ENCODE measurements at places on chromosomes 16 and 17.

GRCh38 chr16:85505794-85506634, 107.1 kb upstream of the GSE1 start:
- no peak for DNase-seq

DNA sequence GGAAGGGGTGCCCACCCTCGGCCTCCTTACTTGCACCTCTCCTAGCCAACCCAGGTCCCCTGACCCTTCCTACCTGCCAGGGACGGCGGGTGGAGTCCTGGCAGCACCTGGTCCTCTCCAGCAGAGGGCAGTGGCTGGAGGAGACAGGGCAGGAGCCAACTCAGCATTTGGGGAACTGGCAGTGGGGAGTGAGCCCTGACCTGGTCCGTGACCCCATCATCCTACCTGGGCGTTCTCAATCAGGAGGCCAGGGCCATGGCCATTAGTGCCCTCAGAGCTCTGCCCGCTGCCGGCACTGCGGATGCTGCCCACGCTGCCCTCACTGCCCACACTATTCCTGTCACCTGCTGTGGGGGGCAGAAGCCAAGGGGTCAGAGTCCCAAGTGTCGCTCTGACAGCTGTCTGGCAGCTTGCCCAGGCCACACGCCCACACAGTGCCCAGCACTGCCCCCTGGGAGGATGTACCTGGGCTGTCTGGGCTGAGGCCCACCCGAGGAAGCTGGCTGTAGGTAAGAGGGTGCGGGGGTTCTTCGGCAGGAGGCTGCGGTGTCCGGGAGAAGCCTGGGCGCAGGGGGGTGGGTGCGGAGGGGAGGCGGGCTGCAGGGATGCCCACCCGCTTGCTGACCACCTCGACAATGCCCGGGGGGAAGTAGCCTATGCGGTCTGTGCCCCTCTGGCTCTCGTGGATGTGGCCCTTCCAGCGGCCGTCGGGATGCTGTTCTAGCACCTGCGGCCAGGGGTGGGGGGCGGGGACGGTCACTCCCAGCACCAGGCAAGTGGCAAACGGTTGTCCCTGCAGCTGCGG, 10.8 kb downstream of the CASKIN2 start:
- no peak for DNase-seq

- peak; percentile 27 for DNase-seq
Measured at GRCh38 chr17:58172369-58173071, 5.7 kb downstream of the OR4D2 start.

GRCh38 chr17:17921192-17922069, 50.8 kb downstream of the TOM1L2 start:
- peak; percentile 64 for DNase-seq

DNA sequence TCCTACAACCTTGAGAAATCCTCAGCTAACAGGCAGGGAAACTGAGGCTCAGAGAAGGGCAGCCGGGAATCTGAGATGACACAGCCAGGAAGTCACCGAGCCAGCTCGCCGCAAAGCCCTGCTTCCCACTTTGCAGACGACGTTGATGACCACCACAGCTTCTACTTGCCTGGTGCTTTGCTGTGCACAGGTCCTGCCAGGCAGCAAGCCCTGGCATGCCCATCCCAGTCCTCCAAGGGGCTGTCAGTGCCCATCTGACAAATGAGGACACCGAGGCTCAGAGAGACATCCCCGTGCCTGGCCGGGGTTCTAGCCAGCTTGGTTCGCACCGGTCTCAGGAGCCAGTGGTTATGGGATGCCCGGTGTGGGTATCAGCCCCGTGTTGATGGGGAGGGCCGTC, 20.1 kb downstream of the KCNJ12 start:
- no peak for DNase-seq

GRCh38 chr17:19237389-19238166, 412 bp downstream of the EPN2 start:
- no peak for DNase-seq

- no peak for DNase-seq
Measured at GRCh38 chr17:82560802-82561428, 41.4 kb downstream of the FOXK2 start.

DNA sequence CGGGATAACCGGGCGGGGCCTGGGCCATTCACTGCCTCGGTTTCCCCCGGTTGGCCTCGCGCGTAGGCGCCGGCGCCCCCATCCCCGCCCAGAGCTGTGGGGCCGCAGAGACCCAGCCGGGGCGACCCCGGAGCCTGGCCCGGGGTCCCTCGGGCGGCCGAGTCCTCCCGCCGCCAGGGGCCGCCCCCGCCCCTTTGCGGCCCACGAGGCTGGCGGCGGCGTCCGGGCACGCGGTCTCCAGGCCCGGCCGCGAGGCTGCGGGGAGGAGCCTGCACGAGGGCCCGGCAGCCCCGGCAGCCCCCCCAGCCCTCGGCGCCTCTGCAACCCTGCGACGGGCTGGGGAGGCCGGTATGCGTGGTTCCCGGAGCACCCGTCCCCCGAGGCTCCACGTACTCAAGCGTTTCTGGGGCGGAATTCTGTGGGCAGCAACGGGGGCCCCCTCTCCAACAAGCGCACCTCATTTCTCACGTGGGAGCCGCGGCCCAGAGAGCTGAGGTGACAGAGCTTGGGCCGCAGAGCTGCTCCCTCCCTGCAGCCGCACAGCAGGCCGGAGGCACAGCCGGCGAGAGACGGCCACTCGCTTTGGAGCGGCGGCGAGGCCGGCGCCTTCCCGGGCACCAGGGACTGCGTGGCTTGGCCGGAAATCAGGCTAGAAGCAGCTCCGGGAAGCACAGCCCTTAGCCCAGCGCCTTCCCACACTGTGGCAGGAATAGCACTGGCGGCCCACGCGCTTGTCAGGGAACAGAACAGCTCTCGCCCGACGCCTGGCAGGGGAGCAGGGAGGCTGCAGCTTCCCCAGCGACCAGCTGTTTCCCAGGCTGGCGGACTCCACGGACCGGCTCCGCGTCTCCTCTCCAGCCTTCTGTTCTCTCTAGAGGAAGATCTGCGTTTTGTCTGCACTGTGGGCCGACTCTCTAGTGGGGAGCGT, 867 bp upstream of the LIMD2 start:
- DNase-seq, result peak; percentile 43

DNA sequence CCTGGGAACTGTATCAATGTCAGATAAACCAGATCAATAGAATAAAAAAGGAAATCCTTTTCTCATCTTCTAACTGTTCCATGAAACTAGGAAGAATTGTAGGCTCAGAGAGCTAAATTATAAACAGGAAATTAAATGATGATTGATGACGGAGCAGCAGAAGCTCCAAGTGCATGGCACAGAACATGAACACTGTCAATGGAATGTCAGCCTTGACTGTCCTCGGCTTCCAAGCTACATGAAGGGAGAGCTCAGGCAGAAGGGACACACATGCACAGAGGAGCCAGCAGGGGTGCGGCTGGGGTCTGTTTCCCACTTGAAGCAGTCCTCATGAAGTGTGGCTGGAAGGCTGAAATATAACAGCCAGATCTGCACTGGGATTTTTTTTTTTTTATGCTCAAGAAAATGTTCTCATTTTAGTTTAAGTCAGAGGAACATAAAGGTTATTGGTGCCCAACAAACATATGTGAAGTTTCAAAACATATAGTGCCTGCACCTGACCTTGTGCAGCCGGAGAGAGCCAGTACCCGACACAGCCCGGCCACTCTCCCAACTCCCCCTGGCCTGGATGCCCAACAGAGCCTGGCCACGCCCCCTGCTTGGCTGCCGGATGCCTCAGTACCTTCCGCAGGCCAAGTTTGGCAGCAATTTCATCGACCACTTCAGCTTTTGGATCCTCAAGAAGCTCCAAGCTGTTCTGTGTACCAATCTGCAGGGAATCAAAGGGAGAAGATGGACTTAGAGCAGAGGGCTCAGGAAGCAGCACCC, 37.0 kb downstream of the NPLOC4 start:
- DNase-seq, result no peak

- no peak for DNase-seq
Measured at GRCh38 chr17:66724581-66725341, 110.2 kb upstream of the CACNG5 start.

- DNase-seq, result peak; percentile 9
Measured at GRCh38 chr16:17367923-17368322, 102.8 kb downstream of the XYLT1 start.

- no peak for DNase-seq
Measured at GRCh38 chr16:66617728-66618127, 13.2 kb downstream of the CMTM3 start.

DNA sequence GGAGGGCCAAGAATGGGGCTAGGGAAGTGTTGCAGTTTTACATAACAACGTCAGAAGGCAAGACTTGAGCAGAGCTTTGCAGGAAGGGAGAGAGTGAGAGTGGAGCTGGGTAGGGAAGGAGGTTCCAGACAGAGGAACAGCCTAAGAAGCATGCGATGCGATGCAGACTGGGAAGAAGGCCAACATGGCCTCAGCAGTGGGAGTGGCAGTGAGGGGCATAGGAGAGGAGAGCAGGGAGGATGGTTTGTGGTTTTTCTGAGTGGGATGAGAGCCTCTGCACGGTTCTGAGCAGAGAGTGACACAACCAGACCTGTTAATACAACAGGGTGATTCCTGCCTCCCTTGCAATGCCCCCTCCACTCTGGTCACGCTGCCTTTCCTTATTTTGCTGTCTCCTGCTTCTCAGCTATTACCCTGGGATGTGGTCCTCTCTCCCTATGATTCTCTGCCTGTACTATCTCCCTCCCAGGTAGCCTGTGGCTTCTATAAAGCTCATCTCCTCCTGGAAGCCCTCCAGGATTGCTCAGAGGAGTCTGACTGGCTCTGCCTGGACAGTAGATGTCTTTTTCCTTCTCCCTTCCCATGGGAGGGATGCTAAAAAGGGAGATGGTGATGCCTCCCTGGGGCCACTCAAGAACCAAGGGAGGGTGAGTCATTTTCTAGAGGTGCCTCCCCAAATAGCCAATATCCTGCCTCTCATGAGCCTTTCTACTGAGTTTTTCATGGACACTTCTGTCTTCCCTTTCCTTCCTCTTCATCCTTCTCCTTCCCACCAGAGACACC, 38.7 kb upstream of the NGFR start:
- DNase-seq, result no peak

DNA sequence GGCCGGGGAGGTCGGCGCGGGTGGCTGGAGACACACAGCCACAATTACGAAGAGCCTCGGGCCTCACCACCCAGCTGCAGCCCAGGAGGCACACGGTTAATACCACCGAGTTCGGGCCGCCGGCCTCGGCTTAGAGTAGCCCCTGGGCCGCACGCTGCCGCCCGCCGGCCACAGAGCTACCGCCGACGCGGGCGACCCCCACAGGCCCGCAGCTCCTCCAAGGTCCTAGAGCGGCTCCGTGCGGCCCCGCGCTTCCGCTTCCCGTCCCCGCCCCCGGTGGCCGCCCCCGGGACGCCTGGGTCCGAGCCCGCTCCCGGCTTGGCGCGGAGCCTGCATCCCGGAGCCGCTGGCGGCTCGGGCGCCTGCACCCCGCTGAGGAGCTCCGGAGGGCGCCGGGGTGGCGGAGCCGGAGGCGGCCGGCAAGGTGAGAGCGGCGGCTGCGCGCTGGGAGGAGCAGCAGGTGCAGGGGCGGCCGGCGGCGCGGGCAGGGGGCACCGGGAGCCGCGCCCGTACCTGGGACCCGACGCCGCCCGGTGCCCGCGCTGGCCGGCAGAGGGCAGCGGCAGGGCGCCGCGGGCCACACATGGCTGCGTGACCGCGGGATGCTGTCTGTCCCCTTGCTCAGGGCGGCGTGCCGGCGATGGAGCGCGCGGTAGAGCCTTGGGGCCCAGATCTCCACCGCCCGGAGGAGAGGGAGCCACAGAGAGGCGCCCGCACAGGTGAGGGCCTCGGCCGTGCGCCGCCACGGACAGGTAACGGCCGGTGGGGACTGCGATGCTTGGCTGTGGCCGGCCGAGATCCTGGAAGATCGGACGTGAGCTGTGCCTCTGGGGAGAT, at the start of gene ZNF48:
Gene ZNF48 (plus strand): TSS at position 266 of the 837 bp plus-strand sequence. CDS start 375 bp downstream, at position 641.
- DNase-seq, result peak; percentile 93

DNA sequence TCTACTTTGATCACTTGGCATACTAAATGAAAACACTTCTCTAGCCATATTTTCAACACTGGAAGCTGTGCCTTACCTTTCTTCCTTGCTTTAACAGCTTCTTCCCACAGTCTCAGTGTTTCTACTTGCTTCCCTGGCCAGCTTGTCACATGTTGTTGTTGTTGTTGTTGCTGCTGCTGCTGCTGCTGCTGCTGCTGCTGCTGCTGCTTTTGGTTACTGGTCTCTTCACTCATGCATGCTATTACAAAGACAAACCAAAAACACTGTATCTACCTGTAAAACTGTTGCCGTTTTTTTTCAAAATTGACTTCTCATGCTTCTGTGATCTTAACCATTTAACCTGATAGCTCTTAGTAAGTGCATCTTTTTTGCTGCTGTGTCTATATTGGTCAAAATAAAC, 9.0 kb downstream of the VEZF1 start:
- no peak for DNase-seq

DNA sequence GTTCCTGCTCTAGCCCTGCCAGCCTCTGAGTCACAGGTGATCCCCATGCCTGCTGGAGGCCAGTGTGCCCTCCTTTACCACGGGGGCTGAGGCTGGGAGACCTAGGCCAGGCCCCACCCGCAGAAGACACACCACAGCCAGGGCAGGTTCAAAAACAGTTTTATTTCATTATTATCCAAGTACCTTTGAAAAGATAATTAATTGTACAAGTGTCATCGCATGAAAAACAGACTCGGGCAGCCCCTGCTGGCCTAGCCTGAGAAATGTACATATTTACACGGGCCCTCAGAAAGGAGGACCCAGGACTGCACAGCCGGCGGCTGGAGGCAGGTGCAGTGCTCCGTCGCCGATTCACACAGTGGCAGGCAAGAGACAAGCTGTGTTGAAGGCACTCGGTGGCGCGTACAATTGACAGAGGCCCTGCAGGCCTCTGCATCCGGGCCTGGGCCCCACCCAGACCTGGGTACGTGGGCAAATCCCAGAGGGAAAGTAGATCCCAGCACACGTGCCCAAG, 4.4 kb downstream of the PDIA2 start:
- DNase-seq, result peak; percentile 48

DNA sequence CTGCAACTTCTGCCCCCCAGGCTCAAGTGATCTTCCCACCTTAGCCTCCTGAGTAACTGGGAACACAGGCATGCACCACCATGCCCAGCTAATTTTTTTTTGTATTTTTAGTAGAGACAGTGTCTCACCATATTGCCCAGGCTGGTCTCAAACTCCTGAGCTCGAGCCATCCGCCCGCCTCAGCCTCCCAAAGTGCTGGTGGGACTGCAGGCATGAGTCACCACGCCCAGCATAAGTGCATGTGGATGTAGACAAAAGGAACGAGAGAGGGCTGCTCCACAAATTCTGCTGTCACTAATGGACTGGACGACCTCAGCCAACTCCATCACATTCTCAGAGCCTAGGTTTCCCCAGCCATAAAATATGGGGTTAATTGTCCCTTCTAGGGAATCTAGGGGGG, 7.7 kb upstream of the SP2 start:
- no peak for DNase-seq

- no peak for DNase-seq
Measured at GRCh38 chr16:15641753-15642556, 999 bp downstream of the MARF1 start.

DNA sequence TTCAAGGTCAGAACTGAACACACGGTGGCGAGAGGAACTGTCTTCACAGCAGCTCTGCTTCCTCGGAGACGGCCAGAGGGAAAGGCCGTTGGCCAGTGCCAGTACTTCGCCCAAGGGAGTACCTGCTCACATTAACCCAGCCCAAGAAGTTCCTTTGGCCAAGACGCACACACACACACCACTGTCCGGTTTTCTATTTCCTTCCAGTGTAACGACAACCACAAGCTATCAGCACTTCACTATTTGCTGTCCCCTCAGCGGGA, 744 bp upstream of the GGNBP2 start:
- DNase-seq, result peak; percentile 60

GRCh38 chr16:74601126-74601871, 5.6 kb downstream of the GLG1 start:
- DNase-seq, result no peak

Data from G401 (cell line).